Fibroblast of skin of back (primary cell): ENCODE measurements at places on chromosomes 11 and 22.
A peak's percentile ranks its signal among the peaks of the same experiment; 100 is the strongest.

- DNase-seq: no peak
These were observed 7.8 kb upstream of the AP1B1 start for GRCh38 chr22:29396126-29396525.

DNA sequence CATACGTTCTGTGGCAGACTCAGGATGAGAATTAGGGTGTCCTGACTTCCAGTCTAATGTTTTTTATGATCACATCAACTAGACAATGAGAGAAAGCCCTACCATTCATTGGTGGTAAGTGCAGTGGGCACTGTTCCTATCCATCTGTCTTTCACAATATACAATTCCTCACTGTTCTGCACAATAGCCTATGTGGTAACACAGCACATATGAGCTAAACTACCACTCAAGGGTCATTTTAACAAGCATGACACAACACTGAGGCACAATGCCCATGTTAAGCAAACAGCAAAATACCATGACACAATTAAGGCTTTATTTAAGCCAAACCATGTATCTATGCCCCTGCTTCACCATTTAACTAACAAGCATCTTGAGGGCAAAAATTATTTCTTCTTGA lies 52.3 kb downstream of the SIK3 start:
- DNase-seq: no peak

DNA sequence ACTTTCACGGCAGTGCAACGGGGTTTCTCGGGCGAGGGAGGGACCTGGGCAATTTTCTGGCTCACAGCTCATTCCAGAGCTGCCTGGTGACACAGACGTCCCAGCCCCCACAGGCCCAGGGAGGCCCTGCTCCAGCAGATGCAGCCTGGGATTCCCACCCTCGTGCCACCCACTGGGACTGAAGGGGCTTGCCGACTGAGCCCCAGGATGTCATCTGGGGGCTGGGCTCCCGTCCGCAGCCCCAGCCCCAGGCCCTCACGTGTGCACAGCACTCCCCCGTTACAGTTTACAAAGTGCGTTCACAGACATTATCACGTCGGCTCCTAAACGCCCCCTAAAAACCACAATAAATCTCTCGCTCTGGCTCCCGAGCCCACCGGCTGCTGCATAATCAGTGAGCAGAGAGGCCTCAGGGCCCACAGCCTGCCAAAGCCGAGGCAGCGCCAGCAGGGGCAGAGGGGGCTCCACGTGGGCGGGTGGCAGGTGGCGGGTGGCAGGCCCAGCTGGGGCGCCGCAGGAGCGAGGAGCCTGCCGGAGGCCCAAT lies 76.9 kb upstream of the TCF20 start:
- peak; percentile 38 for DNase-seq

DNA sequence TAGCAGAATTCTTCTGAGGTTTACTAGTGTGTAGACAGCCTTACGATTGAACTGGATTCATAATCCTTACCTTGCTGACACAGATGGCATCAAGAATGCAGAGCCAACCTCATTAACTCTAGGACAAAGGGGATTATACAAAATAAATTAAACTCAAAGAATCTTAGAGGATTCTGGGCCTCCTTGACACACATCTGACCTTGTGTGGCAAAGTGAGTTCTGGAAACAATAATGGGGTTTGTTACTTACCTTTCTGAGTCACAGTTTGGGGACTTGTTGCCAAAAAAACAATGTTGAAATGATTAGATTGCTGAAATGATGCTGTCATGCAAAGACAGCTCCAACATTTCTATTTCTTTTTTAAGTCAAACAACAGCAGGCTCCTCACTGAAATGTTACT lies 179.1 kb upstream of the ISX start:
- DNase-seq: no peak

GRCh38 chr11:67344264-67344663 lies 9.1 kb downstream of the POLD4 start:
- no peak for DNase-seq

DNA sequence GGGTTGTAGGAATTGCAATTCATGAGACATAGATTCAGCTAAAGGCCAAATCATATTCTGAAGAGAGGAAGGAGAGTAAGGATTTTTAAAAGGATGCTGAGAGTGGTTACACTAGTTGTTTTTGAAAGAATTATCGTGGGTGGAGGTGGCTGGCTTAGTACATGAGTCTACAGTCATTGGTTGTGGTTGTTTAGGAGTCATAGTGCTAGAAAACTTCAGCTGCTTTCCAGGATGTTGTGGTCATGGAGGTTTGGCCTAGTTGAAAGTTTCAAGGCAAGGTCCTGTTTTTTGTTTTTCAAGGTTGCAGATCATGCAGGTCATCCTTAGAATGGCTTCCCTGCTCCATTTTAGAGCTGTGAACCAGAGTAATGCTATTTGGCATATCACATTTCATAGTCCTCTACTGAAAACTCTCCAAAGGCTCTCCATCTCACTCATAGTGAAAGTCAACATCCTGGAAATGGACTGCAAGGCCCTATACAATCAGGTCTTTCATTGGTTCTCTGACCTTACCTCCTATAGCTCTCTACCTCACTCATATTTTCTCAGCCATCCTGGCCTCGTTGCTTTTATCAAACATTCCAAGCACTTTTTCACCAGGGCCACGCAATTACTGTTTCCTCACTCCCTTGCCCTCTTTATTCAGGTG lies 26.1 kb upstream of the ZBTB44 start:
- no peak for DNase-seq

- no peak for DNase-seq
These were observed 178.0 kb downstream of the DSCAML1 start for GRCh38 chr11:117618982-117619355.

DNA sequence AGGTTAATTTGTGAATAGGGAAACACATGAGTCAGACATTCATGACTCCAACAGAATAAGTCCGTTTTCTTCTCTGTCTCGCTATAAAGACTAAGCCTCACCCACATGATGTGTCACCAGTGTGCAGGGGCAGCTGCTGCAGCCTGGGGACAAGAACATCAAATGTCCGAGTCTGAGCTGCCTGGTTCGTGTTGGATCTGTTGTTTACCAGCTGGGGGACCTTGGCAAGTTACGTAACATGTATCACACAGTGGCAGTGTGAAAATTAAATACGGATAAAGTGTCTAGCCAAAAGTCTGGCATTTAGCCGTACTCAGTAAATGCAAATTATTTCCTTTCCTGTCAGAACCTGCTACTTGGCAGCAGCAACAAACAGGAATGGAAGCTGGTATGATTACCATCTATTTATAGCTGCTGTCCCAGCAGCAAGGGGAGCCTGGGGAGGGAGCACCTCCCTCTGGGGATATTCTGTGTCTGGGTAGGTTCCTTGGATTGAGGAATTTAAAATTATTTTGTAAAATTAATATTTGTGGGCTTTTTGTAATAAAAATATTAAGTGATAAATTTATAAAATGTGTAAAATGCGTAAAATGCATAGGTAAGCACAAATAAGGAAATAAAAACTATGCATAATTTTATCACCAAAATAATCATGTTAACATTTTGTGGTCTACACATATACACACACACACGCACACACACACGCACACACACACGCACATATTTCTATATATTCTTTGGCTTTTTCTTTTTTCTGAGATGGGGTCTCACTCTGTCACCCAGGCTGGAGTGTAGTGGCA lies 1.3 kb upstream of the CLDN25 start:
- DNase-seq: peak; percentile 27

DNA sequence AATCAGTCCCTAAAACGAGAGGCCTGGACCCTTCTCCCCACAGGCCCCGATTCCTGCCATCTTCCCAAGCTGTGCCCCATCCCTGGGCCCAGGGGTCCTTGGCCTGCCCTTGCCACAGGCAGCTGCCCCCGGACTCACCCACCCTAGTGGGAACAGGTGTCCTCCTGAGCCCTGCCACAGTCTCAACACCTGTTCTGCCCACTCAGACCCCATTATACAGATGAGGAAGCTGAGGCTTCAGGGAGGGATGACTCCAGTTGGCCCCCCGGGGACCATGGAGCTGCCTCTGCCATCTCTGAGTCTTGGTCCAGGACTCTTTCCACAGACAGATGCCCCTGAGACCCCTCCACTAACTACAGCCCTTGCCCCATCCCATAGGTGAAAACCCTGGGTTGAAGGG lies 15.9 kb downstream of the MYBPC3 start:
- no peak for DNase-seq

- peak; percentile 86 for DNase-seq
These were observed 809.1 kb downstream of the DLG2 start for GRCh38 chr11:84817998-84818397.

- DNase-seq: no peak
These were observed 1.2 kb downstream of the GUCY1A2 start for GRCh38 chr11:107017104-107017432.

GRCh38 chr11:111384494-111384893 lies 5.4 kb upstream of the POU2AF1 start:
- DNase-seq: no peak

GRCh38 chr11:80868831-80869230 lies 1428.0 kb upstream of the TENM4 start:
- no peak for DNase-seq

DNA sequence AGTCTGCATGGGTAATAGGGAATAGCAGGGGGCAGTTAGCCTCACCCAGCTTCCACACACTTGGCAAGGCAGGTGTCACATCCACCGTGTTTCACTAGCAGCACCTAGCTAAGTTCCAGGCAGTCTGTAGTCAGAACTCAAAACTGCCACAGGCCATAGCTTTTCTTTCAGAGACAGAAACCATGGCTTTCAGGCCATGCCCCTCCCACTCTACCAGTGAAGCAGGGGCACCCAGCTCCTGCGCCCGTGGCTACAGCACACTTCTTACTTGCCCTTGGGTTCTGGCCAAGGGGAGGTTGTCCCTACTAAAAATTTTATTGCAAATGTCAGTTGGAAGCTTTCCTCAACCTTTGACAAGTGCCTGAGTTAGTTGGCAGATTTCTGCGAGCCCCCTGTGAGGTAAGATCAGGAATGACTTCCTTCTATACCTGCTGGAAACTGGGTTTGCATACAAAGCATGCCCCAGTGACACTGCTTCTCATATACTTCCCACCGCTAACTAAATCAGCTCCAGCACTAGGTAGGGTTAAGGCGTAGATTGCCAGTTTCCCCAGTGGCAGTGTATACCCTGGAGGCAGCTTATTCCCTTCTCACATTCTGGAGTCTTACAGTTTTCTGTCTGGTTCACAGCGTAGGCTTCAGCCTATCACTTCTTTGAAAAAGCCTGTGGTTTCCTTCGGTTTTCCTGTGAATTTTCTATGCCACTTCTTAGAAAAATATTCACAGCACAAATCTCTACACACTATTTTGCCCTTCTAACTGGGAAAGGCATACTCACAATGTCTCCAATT lies 139.0 kb upstream of the LUZP2 start:
- DNase-seq: no peak

DNA sequence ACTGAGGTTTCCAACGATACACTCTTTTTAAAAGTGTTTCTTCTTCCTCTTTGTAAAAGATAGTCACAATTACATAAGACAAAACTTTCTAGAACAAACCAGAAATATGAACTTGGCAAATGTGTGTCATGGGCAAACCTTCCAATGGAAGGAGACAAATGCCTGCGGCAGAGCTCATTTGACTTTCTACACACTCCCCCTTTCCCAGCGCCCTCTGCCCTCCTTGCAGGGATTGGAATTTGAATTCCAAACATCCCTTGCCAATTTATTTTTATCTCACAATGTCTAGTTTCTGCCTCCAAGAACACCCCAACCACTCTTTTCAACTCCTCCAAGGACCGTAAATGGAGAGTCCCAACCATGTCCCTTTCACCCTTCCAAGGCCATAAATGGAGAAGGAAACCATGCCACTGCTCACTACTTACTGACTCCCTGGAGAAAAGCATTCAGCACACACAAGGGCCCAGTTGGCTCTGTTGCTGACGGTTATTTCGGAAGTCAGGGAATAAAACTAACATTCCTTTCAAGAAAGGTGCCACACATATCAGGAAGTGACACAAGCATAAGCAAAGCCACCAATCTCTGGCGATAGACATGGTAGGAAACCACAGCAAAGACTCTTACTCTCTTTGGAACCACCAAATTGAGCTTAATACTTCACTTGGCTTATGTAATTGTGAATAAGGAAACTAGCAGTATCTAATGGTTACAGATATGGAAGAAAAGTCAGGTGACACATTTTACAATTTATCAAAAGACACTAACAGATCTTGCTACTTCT lies 15.0 kb upstream of the ESAM start:
- DNase-seq: no peak

DNA sequence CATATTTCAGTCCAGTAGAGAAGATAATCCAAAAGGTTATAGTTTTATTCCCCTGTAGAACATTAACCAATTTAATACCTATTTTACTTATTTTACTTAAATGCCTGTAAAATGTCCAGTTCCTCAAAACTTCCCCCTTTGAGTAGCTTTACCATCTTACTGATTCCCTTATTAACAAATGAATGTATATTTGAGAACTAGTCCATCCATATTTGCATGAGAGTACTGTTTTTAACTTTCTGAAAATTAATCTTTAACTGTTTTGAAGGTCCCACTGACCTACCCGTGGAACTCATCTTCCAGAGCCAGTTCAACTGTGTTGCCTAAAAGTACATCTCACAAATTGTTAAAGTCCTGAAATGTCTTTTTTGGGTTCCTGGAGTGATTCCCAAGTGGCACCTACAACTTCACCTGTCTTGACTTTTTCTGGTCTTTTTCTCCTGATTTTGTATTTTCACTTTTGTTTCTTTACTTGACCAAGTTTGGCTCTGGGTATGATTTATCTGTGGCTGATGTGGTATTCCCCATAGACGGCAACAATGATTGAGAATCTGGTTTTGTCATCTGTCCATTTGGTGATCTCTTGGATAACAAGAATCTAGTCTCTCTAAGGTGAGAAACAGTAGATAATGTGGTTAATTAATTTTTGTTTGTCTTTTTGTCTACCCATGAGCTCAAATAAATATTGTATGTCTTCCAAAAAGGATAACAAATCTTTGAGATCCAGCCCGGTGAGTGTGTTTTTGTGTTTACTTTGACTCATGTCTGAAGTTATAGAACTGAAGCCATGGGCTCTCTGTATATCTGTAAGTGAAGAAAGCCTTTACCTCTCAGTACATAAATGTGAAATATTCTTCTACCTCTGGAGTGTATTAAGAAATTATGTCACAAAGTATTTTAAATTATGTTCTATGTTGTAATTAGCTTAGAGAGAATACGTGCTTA lies 174.2 kb downstream of the ETS1 start:
- peak; percentile 53 for DNase-seq
